Activated T-helper 1 cell treated with anti-CD3 and anti-CD28 coated beads, Interleukin-12 subunit alpha, Interleukin-12 subunit beta, Interleukin-2, Interleukin-4 antibody, amounts not matched to agents 30 ng/mL and 10 ng/mL and 1 ng/mL, durations not matched to agents 14 hours and 24 hours and 36 hours (primary cell): ENCODE measurements at places on chromosomes 16 and 17. TPM values are rescaled to one million over a fixed set of nuclear protein-coding genes. Genes with fewer than 3 reads are reported as not detected.

FBXW10B gene
- 1.0 and 1.5 TPM in 2 replicates for total RNA-seq

SLFN14 gene
- total RNA-seq, result 0.05 and 0.10 TPM in 2 replicates

NETO2 gene
- 28.0 and 29.8 TPM in 2 replicates for total RNA-seq

CCL1 gene
- 264 and 266 TPM in 2 replicates for total RNA-seq

DNA sequence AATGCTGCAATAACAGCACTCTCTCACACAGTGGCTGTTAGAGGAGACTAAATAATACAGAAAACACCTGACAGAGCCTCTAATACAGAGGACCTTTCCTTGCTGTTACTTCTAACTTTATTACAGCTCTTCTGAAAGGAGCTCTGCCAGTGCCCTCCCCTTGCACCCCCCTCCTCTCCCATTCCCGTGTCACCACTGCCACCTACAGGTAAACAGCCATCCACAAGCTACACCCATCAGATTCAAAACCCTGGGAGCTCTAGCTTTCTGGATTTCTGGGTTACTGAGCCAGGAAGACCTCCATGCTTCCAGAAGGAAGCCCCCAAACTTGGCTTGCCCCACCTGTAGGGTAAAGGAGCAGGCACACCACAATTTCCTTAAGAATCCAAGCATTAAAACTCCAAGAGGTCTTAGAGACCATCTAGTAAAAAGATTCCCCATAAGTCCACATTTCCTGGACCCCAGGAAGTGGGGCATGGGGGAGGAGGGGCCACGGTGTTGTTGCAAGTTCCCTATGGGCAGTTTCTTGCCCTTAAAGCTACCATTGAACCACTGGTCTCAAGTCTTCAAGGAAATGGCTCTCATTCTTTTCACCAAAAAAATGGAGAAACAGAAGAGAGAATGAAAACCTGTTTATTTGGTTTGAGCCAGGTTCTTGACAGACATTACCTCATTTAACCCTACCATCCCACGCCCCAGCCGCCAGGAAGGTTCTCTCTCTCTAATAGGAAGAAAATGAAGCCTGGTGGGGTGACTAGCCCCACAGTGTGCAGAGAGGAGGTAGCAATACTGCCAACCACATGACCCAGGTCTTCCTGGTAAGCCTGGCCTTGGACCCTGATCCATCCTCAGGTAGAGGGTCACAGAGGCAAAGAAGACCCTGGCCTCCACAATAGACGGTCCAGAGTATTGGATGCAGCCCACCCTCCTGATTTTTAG lies 52.8 kb downstream of the TOM1L2 start:
- H3K4me1 ChIP-seq, result peaks cover 7% of the 10 kb centered on the region
- H3K4me3 ChIP-seq, result no peak overlapping the region
- no peaks in the 10 kb centered on the region for H3K27me3 ChIP-seq
- peak; percentile 36 for DNase-seq
- H3K36me3 ChIP-seq, result no peaks in the 10 kb centered on the region

- H3K36me3 ChIP-seq, result peaks cover 11% of the 10 kb centered on the region
- H3K27ac ChIP-seq, result peak overlapping the region; percentile 70
- no peak overlapping the region for H3K4me3 ChIP-seq
- H3K4me1 ChIP-seq, result peaks cover 28% of the 10 kb centered on the region
- DNase-seq, result no peak
Observed at GRCh38 chr17:75155191-75155601, 884 bp upstream of the JPT1 start.

DNA sequence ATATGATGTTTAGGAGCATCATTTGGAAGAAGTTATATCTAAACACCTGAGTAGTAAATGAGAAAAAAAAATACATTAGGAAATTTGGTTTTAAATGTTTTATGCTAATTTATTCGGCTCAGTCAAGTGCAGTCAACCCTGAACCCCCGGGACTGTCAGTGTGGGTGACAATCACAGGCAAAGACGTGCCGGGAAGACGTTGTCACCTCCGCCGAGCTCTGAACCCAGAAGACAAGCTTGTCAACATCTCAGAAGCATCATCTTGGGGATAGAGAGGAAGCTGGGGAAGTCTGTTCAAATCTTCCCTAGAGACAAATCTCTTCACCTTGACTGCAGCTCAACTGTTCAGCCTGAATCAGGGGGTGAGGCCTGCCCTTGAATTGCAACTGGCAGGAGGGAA lies 159.7 kb downstream of the RBFOX3 start:
- no peak overlapping the region for H3K4me3 ChIP-seq
- no peaks in the 10 kb centered on the region for H3K4me1 ChIP-seq
- no peak for DNase-seq
- H3K27me3 ChIP-seq, result no peaks in the 10 kb centered on the region

- peaks cover 2% of the 10 kb centered on the region for H3K27me3 ChIP-seq
- peak overlapping the region; percentile 90 for H3K4me3 ChIP-seq
- H3K4me1 ChIP-seq, result peaks cover 83% of the 10 kb centered on the region
- H3K36me3 ChIP-seq, result peaks cover 76% of the 10 kb centered on the region
Observed at GRCh38 chr17:40560592-40561293, 4.5 kb downstream of the CCR7 start.

GRCh38 chr16:78458588-78458987 lies 359.1 kb downstream of the WWOX start:
- H3K27ac ChIP-seq, result no peak overlapping the region
- no peaks in the 10 kb centered on the region for H3K27me3 ChIP-seq
- H3K4me3 ChIP-seq, result no peak overlapping the region
- H3K36me3 ChIP-seq, result no peaks in the 10 kb centered on the region
- H3K4me1 ChIP-seq, result no peaks in the 10 kb centered on the region

DNA sequence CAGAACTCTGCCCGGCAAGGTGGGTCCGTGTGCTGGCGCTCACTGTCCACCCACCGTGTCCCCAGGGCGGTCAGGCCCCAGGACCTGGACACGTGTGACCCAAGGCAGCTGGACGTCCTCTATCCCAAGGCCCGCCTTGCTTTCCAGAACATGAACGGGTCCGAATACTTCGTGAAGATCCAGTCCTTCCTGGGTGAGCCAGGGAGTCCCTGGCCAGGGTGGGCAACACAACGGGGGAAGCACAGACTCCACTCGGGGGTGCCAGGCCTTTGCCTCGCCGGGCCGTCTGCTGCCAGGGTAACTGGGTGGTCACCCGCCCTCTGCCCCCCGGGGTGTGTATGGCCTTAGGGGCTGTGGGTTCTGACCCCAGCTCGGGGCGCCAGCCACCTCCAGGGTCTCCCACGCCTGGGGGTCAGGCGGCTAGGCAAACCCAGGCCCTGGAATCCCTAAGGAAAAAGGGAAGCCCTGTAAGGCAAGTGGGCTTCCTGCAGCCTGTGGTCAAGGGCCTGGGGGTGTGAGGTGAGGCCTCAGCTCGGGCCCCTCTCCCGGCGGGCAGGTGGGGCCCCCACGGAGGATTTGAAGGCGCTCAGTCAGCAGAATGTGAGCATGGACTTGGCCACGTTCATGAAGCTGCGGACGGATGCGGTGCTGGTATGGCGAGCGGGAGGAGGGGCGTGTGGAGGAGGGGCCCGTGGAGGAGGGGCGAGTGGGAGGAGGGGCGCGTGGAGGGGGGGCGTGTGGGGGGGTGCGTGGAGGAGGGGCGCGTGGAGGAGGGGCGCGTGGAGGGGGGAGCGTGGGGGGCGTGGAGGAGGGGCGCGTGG lies 6.5 kb downstream of the MSLN start:
- H3K27ac ChIP-seq, result no peak overlapping the region
- DNase-seq, result no peak
- H3K4me3 ChIP-seq, result no peak overlapping the region
- H3K27me3 ChIP-seq, result no peaks in the 10 kb centered on the region
- no peaks in the 10 kb centered on the region for H3K36me3 ChIP-seq

- H3K36me3 ChIP-seq, result no peaks in the 10 kb centered on the region
- H3K27ac ChIP-seq, result no peak overlapping the region
Observed at GRCh38 chr16:74825941-74826340, 51.3 kb upstream of the FA2H start.

DNA sequence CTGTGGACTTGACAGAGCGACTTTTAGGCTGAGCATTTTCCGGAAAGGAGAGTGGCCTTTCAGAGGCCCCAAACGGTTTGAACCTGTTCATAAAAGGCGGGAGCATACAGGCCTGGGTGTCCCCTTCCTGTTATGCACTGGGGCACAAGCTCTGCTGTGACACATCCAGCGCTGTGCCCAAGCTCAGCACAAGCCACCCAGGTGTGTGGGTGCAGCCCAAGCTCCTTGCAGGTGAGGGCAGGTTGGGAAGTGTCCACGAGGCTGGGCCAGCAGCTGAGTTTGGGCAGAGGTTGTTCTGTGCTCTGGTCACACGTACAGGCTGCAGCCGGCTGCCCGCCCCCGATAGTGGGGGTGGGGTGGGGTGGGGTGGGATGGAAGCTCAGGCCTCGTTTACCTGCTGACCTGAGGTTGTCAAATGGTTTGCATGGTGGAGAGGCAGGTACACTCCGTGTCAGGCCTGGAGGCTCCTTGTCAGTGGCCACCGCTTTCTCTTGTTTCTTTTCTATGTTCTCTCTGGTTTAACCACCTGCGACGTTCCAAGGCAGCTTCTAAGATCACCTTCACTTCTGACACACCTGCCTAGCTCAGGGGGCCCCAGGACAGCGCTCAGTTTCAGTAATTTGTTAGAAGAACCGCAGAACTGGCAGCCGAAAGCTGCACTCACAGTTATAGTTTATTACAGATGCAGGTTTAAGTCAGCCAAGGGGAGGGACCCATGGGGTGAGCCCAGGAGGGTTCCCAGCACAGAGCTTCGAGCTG lies 194.7 kb upstream of the CIBAR2 start:
- H3K27me3 ChIP-seq, result no peaks in the 10 kb centered on the region
- H3K4me3 ChIP-seq, result no peak overlapping the region
- DNase-seq, result no peak

DNA sequence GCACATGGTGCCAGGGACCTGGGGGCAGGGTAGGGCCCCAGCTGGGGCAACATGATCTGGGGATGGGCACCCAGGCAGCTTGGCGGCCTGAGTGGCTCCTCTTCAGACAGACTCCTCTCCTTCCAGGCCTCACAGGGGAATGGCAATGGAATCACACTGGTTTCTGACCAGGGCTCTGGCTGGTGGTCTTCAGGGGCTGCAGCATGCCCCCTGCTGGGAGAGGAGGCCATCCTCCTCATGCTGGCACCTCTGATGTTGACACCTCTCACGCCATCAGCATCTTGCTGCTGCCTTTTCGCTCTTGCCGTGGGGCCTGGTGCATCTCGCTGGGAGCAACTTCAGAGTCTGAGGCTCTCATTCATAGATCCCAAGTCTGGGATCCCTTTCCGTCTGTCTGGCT lies 11.2 kb upstream of the GFOD2 start:
- no peak overlapping the region for H3K4me3 ChIP-seq
- peaks cover 20% of the 10 kb centered on the region for H3K36me3 ChIP-seq
- H3K27me3 ChIP-seq, result no peaks in the 10 kb centered on the region
- H3K4me1 ChIP-seq, result no peaks in the 10 kb centered on the region
- DNase-seq, result no peak

DNA sequence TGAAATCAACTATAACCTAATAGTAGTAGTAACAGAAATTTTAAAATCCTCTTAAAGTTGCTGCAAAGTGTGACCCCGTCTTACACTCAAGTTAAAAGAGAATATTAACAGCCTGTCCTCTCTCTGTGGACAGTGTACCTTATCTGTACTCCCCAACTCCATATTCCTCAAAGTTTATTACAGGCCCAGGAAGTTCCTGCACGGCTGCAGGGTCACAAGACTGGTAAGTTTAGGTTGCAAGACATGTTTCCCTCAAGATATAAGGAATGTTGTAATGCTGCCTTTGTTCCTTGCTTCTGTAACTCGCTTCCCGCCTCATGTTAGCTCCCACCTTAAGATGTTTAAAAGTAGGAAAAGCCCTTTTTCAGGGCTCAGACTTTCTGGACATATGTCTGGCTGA lies 72.2 kb downstream of the ITFG1 start:
- no peak overlapping the region for H3K27ac ChIP-seq
- peaks cover 13% of the 10 kb centered on the region for H3K4me1 ChIP-seq
- no peak overlapping the region for H3K4me3 ChIP-seq
- H3K36me3 ChIP-seq, result no peaks in the 10 kb centered on the region

DNA sequence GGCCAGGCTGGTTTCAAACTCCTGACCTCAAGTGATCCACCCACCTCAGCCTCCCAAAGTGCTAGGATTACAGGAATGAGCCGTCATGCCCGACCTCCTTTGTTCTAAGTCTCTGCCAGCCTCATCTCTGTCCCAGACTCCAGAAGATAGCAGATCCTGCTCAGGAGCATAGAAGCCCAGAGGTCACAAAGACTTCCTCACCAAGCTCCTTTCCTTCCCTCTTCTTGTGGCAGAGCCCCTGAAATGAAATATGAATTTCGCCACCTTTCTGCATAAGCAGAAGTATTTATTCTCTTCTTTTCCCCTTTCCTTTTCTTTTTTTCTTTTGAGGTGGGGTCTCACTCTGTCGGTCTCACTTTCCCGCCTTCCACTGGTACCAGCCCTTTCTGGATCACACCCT lies 11.5 kb upstream of the PIPOX start:
- H3K4me3 ChIP-seq, result no peak overlapping the region
- no peaks in the 10 kb centered on the region for H3K36me3 ChIP-seq
- H3K27me3 ChIP-seq, result peaks cover 39% of the 10 kb centered on the region

GRCh38 chr16:29653471-29653870 lies 9.6 kb upstream of the SPN start:
- peaks cover 3% of the 10 kb centered on the region for H3K27me3 ChIP-seq
- H3K27ac ChIP-seq, result no peak overlapping the region
- H3K4me1 ChIP-seq, result peaks cover 8% of the 10 kb centered on the region
- H3K4me3 ChIP-seq, result no peak overlapping the region
- no peaks in the 10 kb centered on the region for H3K36me3 ChIP-seq

- H3K27ac ChIP-seq, result no peak overlapping the region
- DNase-seq, result no peak
- H3K27me3 ChIP-seq, result peaks cover 75% of the 10 kb centered on the region
- H3K36me3 ChIP-seq, result no peaks in the 10 kb centered on the region
- H3K4me3 ChIP-seq, result no peak overlapping the region
- H3K4me1 ChIP-seq, result peaks cover 5% of the 10 kb centered on the region
Observed at GRCh38 chr17:76586741-76587487, 1.3 kb upstream of the ST6GALNAC2 start.

- peak overlapping the region; percentile 51 for H3K4me3 ChIP-seq
- H3K36me3 ChIP-seq, result peaks cover 44% of the 10 kb centered on the region
Observed at GRCh38 chr16:28180655-28181460, 30.9 kb downstream of the XPO6 start.

- H3K27me3 ChIP-seq, result peaks cover 9% of the 10 kb centered on the region
- no peaks in the 10 kb centered on the region for H3K36me3 ChIP-seq
Observed at GRCh38 chr17:62868723-62869122, 60.6 kb upstream of the MARCHF10 start.

GRCh38 chr16:22093996-22094395 lies 1.7 kb downstream of the VWA3A start:
- H3K27ac ChIP-seq, result no peak overlapping the region
- no peaks in the 10 kb centered on the region for H3K36me3 ChIP-seq
- no peak overlapping the region for H3K4me3 ChIP-seq

DNA sequence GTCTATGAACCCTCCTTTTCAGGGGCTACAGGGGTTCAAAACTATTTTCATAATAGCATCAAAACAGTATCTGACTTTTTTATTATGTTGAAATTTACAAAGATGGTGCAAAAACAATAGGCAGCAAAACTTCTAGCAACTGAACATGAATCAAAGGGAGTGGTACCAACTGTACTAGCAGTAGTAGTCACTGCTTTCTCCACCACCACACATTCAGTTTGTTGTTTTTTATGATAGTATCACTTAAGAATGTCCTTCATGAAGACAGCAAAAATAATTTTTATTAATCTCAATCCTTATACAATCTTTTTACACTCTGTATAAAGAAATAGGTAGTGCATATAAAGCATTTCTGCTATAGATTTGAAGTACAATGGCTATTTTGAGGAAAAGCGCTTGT lies 47.6 kb downstream of the MED13 start:
- H3K27ac ChIP-seq, result no peak overlapping the region
- H3K4me3 ChIP-seq, result no peak overlapping the region
- no peak for DNase-seq
